ENCODE measurements at places on chromosomes 12 and 14. TPM values are rescaled to one million over a fixed set of nuclear protein-coding genes. Genes with fewer than 3 reads are reported as not detected.

DNA sequence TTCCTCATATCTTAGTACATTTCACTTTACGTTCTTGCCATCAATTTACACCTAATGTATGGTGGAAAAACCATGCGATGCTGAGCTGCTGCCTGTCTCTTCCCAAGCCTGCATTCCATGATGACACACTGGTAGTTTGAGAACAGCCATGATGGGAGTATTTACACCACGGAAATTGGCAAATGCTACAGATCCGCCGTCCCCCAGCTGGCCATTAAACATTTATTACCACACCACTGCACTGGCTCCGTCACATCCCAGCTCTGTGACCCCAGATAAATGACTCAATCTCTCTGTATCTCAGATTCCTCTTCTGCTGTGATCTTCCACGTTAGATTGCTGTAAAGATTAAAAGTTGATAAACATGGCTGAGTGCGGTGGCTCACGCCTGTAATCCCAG is 13.9 kb downstream of the ESRRB start:
- no peak for DNase-seq

KRT74 gene
- total RNA-seq, result not detected

GRCh38 chr12:12209043-12209442 is 57.8 kb downstream of the LRP6 start:
- DNase-seq, result no peak

A2ML1 gene
- not detected for total RNA-seq

DNA sequence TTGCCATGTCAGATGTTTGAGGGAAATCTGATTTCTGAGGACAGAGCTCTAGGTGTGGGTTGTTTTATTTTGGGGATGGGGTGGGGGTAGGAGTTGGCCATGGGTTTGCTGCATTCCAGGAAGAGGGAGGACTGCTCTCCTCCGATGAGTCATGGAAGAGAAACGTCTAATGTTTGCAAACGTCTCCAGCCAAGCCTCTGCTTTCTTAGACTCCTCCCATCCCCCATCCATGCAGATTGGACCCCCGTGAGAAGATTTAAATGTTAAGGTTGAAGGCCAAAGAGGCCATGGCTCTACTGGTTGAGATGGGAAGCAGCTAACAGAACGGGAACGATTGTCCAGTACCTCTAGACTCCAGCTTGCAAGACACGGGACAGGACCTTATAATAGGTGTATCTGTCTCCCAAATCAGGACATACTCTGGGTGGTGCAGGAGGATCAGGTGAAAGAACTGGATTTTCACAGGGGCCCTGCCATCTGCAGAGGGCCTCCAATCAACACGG is 11.4 kb upstream of the ATP2A2 start:
- DNase-seq, result no peak

DNA sequence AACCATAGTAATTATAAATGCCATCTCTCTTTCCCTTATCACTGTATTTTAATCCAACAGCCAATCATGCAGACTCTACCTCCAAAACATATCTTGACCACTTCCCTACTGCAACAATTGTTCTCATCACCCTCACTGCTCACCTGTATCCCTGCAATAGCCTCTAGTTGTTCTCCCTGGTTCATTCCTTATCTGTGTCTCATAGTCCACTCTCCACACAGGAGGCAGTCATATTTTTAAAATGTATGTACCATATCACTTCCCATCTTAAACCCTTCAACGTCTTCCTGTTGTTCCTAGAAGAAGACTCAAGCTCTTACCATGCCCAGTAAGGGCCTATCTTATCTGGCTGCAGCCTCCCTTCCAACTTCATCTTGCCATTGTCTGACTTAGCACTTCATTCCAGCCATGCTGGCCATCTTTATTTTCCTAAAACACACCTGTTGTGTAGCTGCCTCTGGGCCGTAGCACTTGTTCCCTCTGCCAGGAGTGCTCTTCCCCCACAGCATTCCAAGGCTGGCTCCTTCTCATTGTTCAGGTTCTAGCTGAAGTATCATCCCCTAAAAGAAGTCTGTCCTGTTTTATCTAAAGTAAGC is 27.8 kb upstream of the BHLHE41 start:
- DNase-seq, result no peak

- DNase-seq, result no peak
Measured at GRCh38 chr12:47020211-47020821, 59.1 kb upstream of the PCED1B start.

DNA sequence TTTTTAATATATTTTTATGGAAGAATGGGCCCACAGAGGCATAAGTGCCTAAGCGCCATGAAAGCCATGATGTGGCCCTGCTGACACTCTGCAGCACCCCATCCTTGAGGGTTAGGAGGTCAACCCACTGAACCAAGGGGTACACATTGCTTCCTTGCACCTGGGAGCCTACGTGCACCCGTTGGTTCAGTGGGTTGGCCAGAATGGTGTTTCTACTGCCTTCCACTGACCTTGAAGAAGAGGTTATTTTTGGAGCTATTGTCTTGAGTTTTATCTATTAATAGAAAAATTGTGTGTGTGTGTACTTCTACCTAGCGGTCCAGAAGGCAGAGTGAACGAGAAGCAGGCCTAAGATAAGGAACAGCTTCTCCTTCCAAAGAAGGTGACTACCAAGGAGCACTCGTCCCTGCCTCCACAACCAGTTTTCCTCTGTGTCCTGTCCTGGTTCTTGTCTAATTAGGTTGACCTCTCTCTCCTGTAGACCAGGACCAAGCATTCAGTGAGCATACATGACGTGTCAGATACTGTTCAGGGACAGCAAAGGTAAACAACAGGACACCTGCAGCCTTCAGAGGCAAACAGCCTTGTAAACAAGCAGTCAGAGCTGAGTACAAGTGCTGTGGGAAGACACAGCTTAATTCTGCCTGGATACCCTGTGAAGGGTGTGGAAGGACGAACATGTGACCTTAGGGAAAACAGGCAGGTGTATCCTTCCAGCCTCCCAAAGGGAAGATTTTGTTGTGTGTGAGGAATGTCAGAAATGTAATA is 30.4 kb upstream of the PLEK2 start:
- DNase-seq, result no peak

- DNase-seq, result no peak
Measured at GRCh38 chr14:102264355-102264754, 40.6 kb downstream of the MOK start.

All from activated CD4-positive, alpha-beta memory T cell treated with anti-CD3 and anti-CD28 coated beads, Interleukin-2, amount 10 ng/mL, durations not matched to agents 7 days and 5 days (primary cell).